Activated CD8-positive, alpha-beta memory T cell treated with anti-CD3 and anti-CD28 coated beads, Interleukin-2, amount 50 U/mL, for 48 hours (primary cell): ENCODE measurements at places on chromosomes 12 and 14.

DNA sequence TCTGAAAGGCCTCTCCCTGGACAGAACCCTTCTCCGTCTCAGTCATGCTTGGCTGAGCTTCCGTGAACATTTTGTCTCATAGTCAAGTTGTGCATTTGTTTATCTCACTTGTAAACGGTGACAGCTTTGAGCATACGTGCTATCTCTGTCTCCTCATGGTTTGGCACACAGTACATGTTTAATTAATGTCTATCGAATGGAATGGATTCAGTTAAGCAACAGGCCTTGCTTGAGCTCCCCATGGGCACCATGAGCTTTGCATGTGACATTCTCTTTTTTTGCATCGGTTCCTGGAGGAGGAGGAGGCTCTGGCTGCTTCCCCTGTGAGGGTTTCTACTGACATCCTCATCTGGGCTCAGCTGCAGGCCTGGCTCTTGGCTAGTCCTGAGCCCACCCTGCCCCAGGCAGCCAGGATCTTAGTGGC is 80.0 kb downstream of the PRIMA1 start:
- no peak for DNase-seq

DNA sequence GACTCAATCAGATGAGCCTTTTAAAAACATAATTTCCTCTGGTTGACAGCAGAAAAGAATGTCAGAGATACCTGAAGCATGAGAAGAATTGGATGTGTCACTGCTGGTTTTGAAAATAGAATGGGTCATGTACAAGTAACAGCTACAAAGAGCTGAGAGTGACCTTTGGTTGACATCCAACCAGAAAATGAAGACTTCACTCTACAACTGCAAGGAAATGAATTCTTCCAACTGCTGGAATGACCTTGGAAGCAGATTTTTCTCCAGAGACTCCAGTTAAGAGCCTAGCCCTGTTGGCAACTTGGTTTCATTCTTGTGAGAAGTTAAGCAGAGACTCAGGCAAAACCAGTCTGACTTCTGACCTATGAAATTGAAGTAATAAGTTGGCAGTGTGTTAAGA is 505.9 kb downstream of the SLC16A7 start:
- no peak for DNase-seq

GRCh38 chr14:65548878-65549277 is 136.3 kb downstream of the FUT8 start:
- DNase-seq = no peak

DNA sequence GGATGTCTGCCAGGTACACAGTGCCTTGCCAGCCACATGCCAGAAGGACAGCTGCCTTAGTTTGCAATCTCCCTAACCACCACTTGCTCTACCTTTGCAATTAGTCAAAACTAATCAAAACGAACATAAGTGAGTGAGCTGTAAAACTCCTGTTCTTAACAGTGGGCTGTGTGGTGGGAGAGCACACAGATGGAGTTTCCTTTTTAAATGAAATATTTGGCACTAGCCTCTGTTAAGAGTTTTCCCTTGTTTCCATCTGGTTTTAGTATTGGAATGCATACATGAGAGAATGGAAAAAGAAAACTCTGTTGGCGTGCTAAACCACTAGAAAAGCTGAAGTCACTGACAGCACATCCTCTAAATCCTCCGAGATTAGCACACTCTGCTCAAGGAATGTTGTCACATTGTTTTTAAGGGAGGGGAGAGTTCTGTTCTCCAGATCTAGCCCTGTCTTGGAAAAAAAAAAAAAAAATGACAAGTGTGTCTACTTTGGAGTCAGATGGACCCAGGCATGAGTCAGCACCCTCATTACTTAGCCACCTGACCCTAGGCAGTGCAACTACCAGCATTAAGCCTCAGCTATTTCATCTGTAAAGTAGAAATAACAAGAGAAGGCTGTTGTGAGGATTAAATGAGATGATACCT is 83.9 kb downstream of the STXBP6 start:
- DNase-seq = no peak

DNA sequence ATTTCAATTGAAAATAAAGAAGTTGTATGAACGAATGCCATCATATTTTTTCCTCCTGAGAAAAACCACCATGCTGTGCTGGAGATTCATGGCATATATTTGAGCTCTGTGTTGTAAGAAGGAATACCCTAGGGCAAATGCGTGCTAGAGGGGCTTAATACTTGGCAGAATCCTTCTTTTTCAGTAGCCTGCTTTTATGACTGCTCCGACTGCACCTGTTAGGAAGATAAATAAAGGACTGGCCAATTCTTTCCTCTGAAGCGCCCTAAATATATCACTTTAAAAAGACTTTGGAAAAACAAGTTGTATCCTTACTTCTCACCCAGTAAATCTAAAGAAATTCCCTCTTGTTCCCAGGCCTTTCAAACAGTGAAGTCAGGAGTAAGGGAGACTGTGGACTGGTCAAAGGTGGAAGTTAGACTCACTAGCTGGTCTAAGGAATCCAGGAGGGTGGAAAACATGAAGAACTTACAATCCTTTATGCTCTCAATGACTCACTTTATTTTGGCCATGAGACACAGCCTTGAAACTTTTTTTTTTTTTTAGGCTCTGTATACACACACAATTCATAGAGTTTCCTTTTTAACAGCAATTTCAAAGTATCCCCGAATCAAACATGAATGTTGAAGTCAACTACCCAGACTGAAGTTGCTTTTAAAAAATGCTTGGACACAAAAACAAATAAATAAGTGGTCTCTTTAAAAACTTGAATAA is 5.2 kb downstream of the MYBPC1 start:
- DNase-seq = no peak

DNA sequence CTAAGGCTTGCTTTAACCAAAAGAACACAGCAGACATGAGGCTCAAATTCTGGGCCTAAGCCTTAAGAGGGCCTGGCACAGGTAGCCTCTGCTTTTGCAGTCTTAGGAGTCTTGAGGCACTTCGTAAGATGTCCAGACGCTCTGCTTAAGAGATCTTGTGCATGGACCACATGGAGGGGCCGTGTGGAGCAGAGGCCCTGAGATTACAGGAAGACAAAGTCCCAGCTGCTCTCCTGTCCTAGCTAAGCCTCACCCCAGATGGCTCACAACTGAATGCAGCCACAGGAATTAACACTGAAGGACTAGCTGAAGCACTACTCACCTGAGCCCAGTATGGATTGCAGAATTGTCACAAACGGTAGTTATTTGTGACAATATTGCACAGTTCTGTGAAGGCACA is 446.0 kb downstream of the PDZRN4 start:
- no peak for DNase-seq

GRCh38 chr12:51270067-51270950 is at the start of gene SMAGP:
Gene SMAGP (minus strand): TSS chr12:51270415. CDS start chr12:51269278, 1,137 bp downstream.
- peak; percentile 70 for DNase-seq

DNA sequence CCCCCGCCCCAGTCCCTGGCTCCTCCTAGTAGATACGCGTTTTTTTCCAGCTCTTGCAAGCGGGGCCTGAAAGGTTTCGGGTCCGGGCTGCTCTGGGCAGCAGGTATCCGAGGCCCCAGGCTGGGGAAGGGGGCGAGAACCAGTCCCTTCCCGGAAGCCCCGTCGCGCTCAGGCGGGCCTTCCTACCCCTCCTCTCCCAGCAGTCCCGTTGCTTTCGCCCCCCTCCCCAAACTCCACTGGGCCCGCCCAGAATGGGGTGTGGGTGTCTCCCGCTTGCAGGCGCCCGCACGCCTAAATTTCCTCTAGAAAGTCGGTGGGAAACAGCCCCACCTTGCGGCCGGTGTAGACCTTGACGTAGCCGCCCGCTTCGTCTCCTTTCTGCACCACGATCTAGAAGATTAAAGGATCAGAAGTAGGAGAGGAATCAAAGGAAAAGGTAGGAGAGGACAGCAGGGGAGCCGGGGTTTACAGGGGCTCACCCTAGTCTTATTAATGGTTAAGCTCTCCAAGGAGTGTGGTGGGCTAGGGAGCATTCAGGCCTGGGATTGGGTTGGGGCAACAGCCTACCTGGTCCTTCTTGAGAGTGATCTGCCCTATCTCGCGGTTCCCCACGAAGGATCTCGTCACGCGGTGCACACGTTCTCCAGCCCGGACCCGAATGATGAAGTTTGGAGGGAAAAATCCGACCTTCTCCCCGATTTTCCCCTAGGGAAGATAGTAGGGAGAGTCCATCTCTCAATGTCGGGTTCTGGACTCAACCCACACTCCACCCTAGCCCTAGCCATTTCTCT is 7.3 kb downstream of the STAC3 start:
- peak; percentile 94 for DNase-seq
